Vagina (tissue), 2 donors: ENCODE measurements at places on chromosomes 6 and 20.

DNA sequence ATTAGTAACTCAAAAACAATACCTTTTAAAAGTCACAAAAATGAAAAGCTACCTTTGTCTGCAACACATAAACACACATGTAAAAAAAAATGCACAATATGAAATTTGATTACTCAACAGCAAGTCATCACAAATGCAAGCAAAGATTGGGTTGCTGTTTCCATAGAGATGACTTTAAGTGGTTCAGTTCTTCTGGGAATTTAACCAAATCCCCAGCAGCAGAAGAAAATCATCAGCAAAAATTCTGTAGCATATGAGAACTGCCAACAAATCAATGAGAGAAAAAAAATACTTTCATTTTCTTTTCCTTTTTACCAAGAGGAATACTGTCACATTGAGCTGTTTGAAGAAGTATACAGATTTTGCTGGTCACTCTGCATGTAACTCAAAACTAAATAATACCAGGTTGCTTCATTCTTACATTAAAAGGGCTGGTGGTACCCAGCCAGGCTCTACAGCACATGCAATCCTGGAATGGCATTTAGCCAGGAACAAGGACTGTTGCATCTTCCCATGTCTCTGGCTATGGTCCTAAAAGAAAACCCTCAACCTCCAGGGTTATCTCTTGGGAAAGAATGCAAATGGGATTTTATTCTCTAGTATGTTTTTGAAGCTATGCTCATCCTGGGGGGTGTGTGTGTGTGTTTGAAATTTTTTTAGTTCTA is 158.3 kb downstream of the OPRM1 start:
- no peak overlapping the region for H3K4me3 ChIP-seq
- H3K4me1 ChIP-seq, result no peaks in the 10 kb centered on the region
- no peak for DNase-seq
- no peak overlapping the region for H3K27ac ChIP-seq
- H3K27me3 ChIP-seq, result no peaks in the 10 kb centered on the region
- no peaks in the 10 kb centered on the region for H3K36me3 ChIP-seq

- DNase-seq, result no peak
- no peak overlapping the region for H3K4me3 ChIP-seq
- no peaks in the 10 kb centered on the region for H3K4me1 ChIP-seq
- no peak overlapping the region for H3K27ac ChIP-seq
- no peaks in the 10 kb centered on the region for H3K27me3 ChIP-seq
Measured at GRCh38 chr6:135534773-135535380, 37.3 kb upstream of the AHI1 start.

- H3K4me1 ChIP-seq, result no peaks in the 10 kb centered on the region
- no peak overlapping the region for H3K4me3 ChIP-seq
- no peaks in the 10 kb centered on the region for H3K27me3 ChIP-seq
- H3K27ac ChIP-seq, result no peak overlapping the region
- no peaks in the 10 kb centered on the region for H3K36me3 ChIP-seq
Measured at GRCh38 chr6:44575644-44576043, 188.1 kb downstream of the CDC5L start.

DNA sequence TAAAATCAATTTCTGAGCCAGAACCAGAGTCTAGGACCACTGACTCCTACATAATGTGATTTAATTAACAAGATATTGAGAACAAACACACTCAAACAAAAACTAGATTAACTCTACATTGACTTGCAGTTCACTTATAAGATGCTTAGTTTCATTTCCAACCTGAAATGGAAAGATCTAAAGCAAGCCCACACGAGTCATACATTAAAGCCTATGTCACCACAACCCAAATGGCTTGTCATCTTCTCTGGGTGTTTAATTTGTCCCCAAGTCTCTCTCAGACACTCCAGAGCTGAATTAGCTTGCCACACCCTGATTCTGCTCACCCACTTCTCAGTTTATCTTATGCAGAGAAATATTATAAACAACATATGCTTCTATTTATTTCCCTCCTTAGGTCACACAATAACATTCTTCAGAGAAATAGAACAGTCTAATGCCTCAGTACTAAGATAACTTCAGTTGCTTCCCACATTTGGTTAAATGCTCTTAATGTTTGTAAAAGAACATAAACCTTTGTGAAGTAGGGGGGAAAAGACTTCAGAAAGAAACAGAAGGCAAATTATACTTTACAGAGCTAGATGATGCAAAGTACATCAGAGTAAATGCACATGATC is 8.8 kb upstream of the FBXO30 start:
- no peaks in the 10 kb centered on the region for H3K27me3 ChIP-seq
- no peaks in the 10 kb centered on the region for H3K36me3 ChIP-seq
- H3K4me3 ChIP-seq, result no peak overlapping the region
- no peak for DNase-seq

GRCh38 chr6:1667012-1667804 is 57.5 kb downstream of the FOXC1 start:
- H3K27me3 ChIP-seq, result no peaks in the 10 kb centered on the region
- no peak overlapping the region for H3K4me3 ChIP-seq
- H3K36me3 ChIP-seq, result no peaks in the 10 kb centered on the region
- H3K27ac ChIP-seq, result no peak overlapping the region

- H3K27ac ChIP-seq, result no peak overlapping the region
- no peaks in the 10 kb centered on the region for H3K27me3 ChIP-seq
- H3K4me3 ChIP-seq, result no peak overlapping the region
- DNase-seq, result no peak
- no peaks in the 10 kb centered on the region for H3K4me1 ChIP-seq
- no peaks in the 10 kb centered on the region for H3K36me3 ChIP-seq
Measured at GRCh38 chr6:32796848-32797776, 19.7 kb downstream of the HLA-DOB start.

DNA sequence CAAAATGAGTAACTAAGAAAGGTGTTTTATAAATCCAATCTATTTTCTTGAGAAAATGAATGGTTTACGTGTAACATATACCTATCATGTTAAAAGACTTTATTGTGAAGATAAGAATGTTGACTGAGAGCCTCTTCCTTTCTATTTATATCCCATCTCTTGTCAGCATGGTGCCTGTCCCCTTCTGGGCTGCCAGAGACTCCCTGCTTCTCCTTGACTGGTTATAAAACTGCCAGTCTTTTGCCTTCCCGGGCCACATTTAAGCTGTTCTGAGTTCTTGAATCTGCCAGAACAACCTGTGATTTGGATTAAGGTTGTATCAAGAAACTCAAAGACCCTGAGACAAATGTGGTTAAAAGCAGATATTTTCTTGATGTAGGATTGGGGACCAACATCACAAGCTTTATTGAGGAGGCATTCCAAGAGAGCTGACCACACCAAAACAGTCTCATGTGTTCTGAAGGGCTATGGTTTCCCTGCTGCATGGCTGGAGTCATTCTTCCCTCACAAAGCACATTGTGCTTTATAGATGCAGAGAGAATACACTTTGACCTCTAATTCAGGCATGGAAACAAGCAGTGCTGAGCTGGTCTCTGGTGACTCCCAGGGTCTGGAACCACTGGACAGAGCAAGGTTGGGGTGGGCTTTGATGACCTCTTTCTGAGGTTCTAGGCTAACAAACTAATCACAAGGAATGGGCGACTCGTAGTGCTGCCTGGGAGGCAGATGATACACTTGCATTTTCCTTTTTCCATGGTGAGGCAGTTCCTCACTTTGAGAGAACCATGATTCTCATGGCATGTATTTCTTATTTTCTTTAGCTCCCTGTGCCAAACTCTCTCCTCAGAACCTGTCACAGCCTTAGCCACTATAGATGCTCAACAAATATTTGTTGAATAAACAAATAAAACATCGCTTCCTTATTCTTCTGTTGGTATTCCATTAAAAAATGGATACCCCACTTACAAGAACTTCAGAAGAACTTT is 205.0 kb upstream of the PREP start:
- no peak overlapping the region for H3K4me3 ChIP-seq
- H3K4me1 ChIP-seq, result peaks cover 38% of the 10 kb centered on the region
- no peaks in the 10 kb centered on the region for H3K36me3 ChIP-seq
- no peaks in the 10 kb centered on the region for H3K27me3 ChIP-seq
- no peak for DNase-seq

GRCh38 chr20:58880994-58881752 is 28.7 kb downstream of the GNAS start:
- no peak overlapping the region for H3K4me3 ChIP-seq
- peak; percentile 70 for DNase-seq
- H3K27me3 ChIP-seq, result no peaks in the 10 kb centered on the region
- no peak overlapping the region for H3K27ac ChIP-seq
- H3K4me1 ChIP-seq, result no peaks in the 10 kb centered on the region
- H3K36me3 ChIP-seq, result no peaks in the 10 kb centered on the region

GRCh38 chr6:154435400-154435945 is 75.0 kb downstream of the CNKSR3 start:
- H3K27me3 ChIP-seq, result no peaks in the 10 kb centered on the region
- no peak overlapping the region for H3K4me3 ChIP-seq
- H3K36me3 ChIP-seq, result peaks cover 7% of the 10 kb centered on the region

GRCh38 chr20:33388268-33388667 is 13.1 kb downstream of the CDK5RAP1 start:
- no peak for DNase-seq
- H3K27ac ChIP-seq, result no peak overlapping the region
- peaks cover 51% of the 10 kb centered on the region for H3K36me3 ChIP-seq

- no peaks in the 10 kb centered on the region for H3K36me3 ChIP-seq
- no peaks in the 10 kb centered on the region for H3K27me3 ChIP-seq
- H3K4me1 ChIP-seq, result no peaks in the 10 kb centered on the region
- no peak for DNase-seq
- H3K4me3 ChIP-seq, result no peak overlapping the region
Measured at GRCh38 chr20:37797669-37798175, 103.9 kb downstream of the CTNNBL1 start.

GRCh38 chr6:68639826-68640490 is 4.9 kb downstream of the ADGRB3 start:
- H3K4me3 ChIP-seq, result peak overlapping the region; percentile 25
- no peaks in the 10 kb centered on the region for H3K36me3 ChIP-seq
- DNase-seq, result no peak
- peaks cover 17% of the 10 kb centered on the region for H3K4me1 ChIP-seq
- no peaks in the 10 kb centered on the region for H3K27me3 ChIP-seq

DNA sequence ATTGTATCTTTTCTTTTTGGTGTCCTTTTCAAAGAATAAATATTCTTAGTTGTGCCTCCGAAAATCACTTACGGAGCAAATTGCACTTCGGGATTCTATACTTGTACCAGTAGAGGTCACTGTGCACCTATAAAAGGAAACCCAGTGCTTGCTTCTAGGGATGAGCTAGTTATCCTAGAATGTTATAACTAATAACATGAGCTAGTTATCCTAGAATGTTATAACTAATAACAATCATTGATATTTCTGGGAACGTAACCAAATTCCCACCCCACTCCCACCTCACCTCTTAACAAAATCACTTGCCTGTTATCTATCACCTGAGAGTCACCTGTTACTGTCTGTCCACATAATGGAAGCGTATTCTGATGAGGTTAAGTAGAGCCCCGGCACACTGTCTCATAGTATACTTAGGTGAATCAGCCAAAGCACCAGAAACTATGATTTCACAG is 126.9 kb upstream of the TIAM2 start:
- DNase-seq, result no peak
- no peaks in the 10 kb centered on the region for H3K27me3 ChIP-seq
- no peaks in the 10 kb centered on the region for H3K36me3 ChIP-seq
- peaks cover 9% of the 10 kb centered on the region for H3K4me1 ChIP-seq
- no peak overlapping the region for H3K27ac ChIP-seq

- H3K4me1 ChIP-seq, result no peaks in the 10 kb centered on the region
- H3K36me3 ChIP-seq, result no peaks in the 10 kb centered on the region
- no peak overlapping the region for H3K4me3 ChIP-seq
Measured at GRCh38 chr6:100740439-100740838, 140.7 kb downstream of the ASCC3 start.

- no peak overlapping the region for H3K27ac ChIP-seq
- DNase-seq, result no peak
- no peaks in the 10 kb centered on the region for H3K27me3 ChIP-seq
- no peaks in the 10 kb centered on the region for H3K36me3 ChIP-seq
- no peaks in the 10 kb centered on the region for H3K4me1 ChIP-seq
Measured at GRCh38 chr6:40931931-40932330, 107.1 kb downstream of the UNC5CL start.

GRCh38 chr6:122399055-122399347 is 451 bp upstream of the HSF2 start:
- H3K36me3 ChIP-seq, result no peaks in the 10 kb centered on the region
- H3K27ac ChIP-seq, result peak overlapping the region; percentile 80
- no peak overlapping the region for H3K4me3 ChIP-seq
- peaks cover 26% of the 10 kb centered on the region for H3K4me1 ChIP-seq
- DNase-seq, result no peak

GRCh38 chr6:166853371-166854325 is 102.7 kb downstream of the RNASET2 start:
- H3K27ac ChIP-seq, result no peak overlapping the region
- H3K4me1 ChIP-seq, result peaks cover 6% of the 10 kb centered on the region
- no peaks in the 10 kb centered on the region for H3K27me3 ChIP-seq
- no peaks in the 10 kb centered on the region for H3K36me3 ChIP-seq
- no peak overlapping the region for H3K4me3 ChIP-seq

DNA sequence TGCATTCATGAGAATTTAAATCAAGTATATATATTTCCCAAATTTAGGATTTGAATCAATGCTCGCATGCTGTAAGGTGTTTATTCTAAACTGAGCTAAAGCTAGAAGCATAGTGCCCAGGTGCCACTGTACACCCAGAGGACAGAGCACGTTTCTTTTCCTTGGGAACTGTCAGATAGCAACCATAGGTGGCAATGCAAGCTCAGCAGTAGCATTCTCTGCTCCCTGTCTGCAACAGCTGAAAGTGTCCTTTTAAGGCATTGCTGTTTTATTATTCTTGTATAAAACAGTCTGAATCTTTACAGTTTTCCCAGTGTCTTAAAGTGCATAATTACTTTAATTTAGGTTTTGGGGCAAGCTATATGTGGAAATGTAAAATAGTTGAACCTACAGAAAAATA is 443.4 kb upstream of the MMS22L start:
- H3K4me3 ChIP-seq, result no peak overlapping the region
- DNase-seq, result no peak
- no peaks in the 10 kb centered on the region for H3K4me1 ChIP-seq
- H3K27me3 ChIP-seq, result no peaks in the 10 kb centered on the region
- no peaks in the 10 kb centered on the region for H3K36me3 ChIP-seq

DNA sequence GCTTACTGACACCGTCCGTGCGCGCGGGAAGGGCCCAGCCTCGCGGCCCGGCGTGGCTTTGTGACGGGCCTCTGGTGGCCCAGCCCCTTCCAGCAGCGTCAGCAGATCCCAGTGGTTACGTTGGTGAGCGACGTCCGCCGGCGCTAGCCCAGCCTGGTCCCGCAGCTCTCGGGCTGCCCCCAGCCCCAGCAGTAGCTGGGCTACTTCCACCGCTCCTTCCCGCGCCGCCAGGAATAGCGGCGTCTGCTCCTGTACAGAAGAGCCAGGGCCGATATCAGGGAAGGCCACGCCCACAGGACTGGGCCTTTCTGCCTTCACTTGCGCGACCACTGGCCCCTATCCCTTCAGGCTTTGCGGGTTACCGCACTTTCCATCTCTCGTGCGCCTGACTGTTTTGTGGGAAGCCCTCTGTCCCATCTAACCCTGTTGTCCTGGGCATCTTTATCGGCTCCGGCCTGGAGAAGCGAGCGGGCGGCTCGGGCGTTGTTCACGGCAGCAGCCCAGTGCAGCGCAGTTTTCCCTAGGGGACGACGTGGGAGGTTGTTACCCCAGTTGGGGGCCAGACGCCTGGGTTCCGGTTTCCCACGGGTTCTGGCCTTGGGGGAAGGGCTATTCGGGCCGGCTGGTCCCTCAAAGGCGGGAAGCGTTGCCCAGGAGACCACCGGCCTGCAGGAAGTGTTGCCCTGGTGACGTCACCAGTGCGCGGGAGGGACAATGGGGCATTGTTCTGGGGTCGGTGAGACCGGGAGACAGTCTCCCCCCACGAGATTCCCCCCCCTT is 3.6 kb upstream of the GPSM3 start:
- peak; percentile 97 for DNase-seq
- peak overlapping the region; percentile 99 for H3K27ac ChIP-seq
- H3K36me3 ChIP-seq, result no peaks in the 10 kb centered on the region
- H3K27me3 ChIP-seq, result no peaks in the 10 kb centered on the region
- peaks cover 37% of the 10 kb centered on the region for H3K4me1 ChIP-seq
